Activated CD4-positive, alpha-beta memory T cell treated with anti-CD3 and anti-CD28 coated beads for 36 hours (primary cell): ENCODE measurements at places on chromosomes 5 and 9. TPM values are rescaled to one million over a fixed set of nuclear protein-coding genes. Genes with fewer than 3 reads are reported as not detected.

GRCh38 chr9:14992081-14992480, 81.9 kb upstream of the FREM1 start:
- DNase-seq, result no peak

GRCh38 chr9:121990600-121991306, 102.4 kb downstream of the TTLL11 start:
- no peak for DNase-seq

- no peak for DNase-seq
These were observed 271.3 kb downstream of the OSTF1 start for GRCh38 chr9:75359638-75360037.

GRCh38 chr9:99966716-99967115, 60.3 kb downstream of the STX17 start:
- DNase-seq, result no peak

DNA sequence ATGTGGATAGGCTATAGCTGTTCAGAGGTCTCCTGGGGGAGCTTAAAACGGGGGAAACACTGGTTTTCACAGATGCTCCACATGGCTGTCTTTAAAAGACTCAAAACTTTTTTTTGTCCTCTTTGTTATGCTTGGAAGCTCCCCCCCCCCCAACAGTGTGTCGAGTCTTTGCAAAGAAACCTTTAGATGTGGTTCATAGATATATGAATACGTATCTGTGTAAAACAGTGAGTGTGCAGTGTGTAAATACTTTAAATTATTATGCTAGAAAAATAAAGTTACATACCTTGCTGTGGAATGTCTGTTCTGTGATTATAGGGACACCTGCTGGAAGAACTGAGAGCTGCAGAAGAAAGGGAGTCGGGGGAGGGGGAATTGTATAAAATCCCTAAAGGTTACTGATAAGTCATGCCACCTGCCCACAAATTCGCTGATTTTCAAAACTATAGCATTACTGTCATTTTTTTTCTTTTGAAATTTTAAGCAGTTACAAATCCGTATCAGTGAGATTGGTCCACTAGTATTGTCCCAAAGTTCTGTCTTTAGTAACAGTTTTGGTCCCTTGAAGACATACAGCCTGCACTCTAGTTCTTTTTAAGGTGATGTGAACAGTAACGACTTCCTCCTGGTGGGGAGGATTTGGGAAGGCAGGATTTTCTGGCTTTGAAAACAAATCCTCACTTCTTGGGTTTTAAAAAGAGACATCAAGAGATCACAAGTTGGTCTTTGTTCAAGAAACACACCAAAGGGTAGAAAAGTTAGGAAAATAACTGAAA, 22.9 kb downstream of the RGMB start:
- peak; percentile 67 for DNase-seq

- DNase-seq, result no peak
These were observed 566 bp downstream of the GPR21 start for GRCh38 chr9:123033864-123034601.

GRCh38 chr5:138805096-138805495, 51.9 kb downstream of the CTNNA1 start:
- DNase-seq, result no peak

GRCh38 chr5:39319395-39319794, 44.9 kb downstream of the C9 start:
- DNase-seq, result no peak

- DNase-seq, result no peak
These were observed 94.1 kb upstream of the PAPPA start for GRCh38 chr9:116059466-116059865.

- DNase-seq, result no peak
These were observed 68.8 kb upstream of the ICE1 start for GRCh38 chr5:5353681-5354080.

GRCh38 chr5:159163027-159163700, 46.2 kb downstream of the RNF145 start:
- DNase-seq, result peak; percentile 24

DNA sequence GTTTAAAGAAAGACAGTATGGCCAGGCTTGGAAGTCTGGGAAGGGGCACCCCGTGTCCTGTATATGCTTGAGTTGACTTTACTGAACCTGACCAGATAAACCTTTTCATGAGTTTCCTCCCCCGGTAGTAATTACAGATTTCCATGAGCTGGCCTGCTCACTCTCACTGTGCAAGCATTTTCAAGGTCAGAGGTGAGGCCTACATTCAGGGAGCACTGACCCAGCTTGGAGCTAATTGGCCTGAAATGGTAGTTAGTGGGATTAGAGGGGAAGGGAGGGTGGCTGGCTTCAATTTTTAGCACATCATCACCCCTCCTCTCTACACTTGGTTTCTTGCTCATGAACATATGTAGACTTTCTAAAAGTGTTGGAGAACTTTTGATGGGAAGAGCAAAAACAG, 99.2 kb downstream of the PSAT1 start:
- DNase-seq, result no peak

GRCh38 chr5:34519489-34520220, 136.5 kb upstream of the RAI14 start:
- no peak for DNase-seq

- no peak for DNase-seq
These were observed 114.4 kb downstream of the VPS13A start for GRCh38 chr9:77291714-77292113.

DNA sequence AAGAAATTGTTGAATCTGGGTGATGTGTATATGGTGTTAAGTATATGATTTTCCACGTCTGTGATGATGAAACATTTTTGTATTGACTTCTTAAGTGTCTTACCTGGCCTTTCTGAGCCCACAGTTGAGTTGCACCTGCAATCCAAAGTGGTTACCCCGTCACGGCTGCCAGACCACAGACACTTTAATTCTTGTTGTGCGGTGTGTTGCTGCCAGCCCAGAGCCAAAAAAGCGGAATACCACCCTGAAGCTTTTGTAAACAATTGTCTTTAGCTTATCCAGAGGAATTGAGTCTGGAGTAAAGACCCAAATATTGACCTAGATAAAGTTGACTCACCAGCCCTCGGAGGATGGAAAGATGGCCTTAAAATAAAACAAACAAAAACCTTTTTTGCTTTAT, 35.1 kb downstream of the MTAP start:
- DNase-seq, result no peak

DNA sequence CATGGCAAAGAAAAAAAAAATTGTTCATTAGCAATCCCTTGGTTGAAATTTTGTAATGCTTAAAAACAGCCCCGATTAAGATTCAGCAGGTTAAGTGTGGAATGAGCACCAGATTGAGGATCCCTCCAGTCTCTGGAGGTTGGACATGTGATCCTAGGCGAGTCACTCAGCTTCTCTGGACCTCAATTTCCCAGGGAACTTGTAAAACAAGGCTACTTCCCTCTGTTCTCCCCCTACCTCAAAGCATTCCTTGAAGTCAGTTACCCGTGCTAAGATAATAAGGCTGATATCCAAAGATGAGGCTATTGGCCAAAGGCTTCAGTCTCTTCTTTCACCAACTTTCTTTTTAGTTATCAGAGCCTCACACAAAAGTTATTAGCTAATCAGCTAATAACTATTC, 2.9 kb downstream of the KLHL3 start:
- no peak for DNase-seq

- peak; percentile 15 for DNase-seq
These were observed 13.1 kb upstream of the HSD17B4 start for GRCh38 chr5:119439140-119439631.

- DNase-seq, result no peak
These were observed 3.2 kb downstream of the ENTPD8 start for GRCh38 chr9:137437691-137438590.

GRCh38 chr9:91392435-91392834, 30.7 kb upstream of the AUH start:
- no peak for DNase-seq

The SLC25A2 gene
- total RNA-seq, result 0.19 TPM

The TMEFF1 gene
- 0.95 TPM for total RNA-seq

The CARD6 gene
- total RNA-seq, result 1.4 TPM

The PLAC8L1 gene
- not detected for total RNA-seq

The SCGB3A2 gene
- not detected for total RNA-seq

The LSM11 gene
- 7.4 TPM for total RNA-seq

The MEIKIN gene
- 2.1 TPM for total RNA-seq
